ENCODE measurements at places on chromosomes 11 and 22.
A peak's percentile ranks its signal among the peaks of the same experiment; 100 is the strongest.

GRCh38 chr11:108852701-108853100 is 187.8 kb downstream of the DDX10 start:
- DNase-seq: no peak

- DNase-seq: no peak
Observed at GRCh38 chr22:23906641-23907040, 12.5 kb downstream of the MIF start.

GRCh38 chr11:33857933-33858371 is 33.9 kb downstream of the LMO2 start:
- peak; percentile 84 for DNase-seq

DNA sequence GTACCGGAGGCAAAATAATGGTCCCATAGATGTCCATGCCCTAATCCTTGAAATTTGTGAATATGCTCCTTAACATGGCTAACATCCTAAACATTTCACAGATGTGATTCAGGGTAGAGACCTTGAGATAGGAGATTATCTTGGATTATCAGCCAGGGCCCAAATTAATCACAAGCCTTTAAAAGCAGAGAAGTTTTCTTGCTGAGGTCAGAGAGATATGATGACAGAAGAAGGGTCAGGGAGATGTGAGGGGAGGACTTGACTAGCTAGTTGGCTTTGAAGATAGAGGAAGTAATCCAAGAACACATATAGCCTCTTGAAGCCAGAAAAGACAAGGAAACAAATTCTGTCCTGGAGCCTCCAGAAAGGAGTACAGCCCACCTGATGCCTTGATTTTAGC is 19.1 kb upstream of the FDX1 start:
- no peak for DNase-seq

DNA sequence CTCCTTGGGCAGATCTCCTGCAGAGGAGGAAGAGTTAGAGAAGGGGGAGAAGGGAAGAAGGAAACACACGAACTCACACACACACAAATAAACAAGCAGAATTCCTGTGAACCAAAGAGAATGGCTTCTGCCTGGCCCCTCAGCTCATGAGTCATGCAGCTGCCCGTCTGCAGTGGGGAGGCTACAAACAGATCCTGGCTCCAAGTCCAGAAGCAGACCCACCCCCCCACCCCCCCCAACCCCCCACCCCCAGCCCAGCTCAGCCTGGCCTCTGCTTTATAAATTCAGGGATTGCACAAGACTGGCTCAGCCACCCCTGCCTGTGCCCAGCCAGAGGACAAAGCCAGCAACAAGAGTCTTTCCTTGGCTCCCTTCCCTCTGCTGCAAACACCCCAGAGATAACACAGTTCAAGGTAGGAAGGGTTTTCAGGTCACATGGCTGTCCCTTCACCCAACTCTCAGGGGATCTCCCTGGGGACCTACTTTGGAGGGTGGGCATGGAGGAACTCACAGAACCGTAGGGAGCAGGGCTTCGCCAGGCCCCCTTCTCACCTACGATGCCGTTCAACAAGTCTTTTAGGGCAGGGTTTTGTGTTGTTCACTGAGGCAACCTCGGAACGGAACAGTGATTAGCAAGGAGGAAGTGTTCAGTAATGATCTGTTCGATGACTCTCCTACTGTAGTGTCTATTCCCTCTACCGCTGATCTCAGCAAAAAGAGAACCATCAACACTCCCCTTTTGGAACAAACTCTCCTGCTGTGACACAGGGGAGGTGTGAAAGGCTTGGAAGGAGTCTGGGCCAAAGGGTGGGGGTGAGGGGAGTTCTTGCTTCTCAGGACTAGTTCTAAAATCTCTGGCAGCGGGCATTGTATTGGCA is 35.5 kb downstream of the RPL27A start:
- DNase-seq: no peak

- DNase-seq: no peak
Observed at GRCh38 chr22:37661160-37661924, 2.8 kb downstream of the PDXP start.

DNA sequence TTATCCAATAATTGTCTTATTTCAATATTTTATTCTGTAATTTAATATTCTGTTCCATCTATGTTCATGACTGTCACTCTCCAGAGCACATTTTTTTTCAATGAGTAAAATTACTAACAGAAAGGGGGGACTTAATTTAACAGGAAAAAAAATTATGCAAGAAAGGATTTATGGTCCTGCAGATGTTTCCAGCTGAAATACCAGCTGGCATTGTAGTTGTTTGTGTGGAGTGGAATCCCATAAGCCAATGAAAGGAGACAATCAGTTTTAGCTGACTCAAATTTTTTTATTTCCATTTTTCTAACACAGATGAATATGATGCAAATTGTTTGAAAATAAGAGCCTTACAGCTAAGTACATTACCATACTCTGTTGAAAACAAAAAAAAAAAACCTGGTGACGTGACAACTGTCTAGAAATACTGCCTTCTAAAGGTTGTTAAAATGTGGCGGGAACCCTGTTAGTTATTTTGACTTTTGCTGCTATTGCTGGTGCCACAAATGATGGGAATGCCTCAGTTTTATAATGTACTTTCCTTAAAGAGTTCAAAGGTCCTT is 389.1 kb downstream of the ETS1 start:
- no peak for DNase-seq

DNA sequence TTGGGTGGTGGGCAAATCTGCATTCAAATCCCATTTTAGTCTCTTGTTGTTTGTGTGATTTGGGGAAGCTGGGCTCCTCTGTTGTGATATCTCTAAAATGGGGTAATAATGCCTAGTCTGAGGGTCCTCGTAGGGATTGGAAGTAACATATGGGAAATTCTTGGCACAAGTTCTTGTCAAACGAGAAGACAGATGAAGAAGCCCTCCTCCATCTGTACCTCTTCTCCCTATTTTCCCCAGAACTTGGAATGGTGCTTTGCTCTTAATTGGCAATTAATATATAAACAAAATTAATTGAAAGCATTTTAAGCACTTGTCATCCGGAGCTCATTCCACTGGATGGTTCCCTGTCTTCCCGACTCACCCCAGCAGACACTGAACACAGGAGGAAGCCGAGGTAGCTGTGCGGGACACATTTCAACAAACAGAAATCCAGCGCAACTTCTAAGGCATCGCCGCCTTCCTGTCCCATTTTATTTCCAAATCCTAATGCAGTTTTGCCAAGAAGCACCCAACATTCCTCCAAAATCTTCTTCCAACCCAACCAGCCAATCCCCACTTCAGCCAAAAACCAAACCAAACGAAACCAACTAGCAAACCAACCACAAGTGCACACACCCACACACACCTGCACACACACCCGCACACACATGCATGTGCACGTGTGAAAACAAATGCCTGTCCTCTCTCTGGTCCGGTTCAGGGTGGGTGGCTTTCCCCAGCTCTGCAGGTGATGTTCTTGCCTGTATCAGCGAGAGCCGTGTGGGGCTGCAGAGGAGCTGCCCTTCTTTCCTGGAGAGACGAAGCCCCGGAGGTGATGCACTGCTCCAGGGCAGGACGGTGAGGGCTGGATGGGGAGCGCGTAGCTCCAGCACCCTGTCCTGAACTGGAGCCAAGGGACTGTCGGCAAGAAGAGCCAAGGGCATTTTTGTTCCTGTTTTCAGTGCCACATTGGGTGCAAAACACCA is 100.8 kb upstream of the B3GAT1 start:
- DNase-seq: no peak

- DNase-seq: no peak
Observed at GRCh38 chr22:30027169-30027568, 53.1 kb upstream of the HORMAD2 start.

DNA sequence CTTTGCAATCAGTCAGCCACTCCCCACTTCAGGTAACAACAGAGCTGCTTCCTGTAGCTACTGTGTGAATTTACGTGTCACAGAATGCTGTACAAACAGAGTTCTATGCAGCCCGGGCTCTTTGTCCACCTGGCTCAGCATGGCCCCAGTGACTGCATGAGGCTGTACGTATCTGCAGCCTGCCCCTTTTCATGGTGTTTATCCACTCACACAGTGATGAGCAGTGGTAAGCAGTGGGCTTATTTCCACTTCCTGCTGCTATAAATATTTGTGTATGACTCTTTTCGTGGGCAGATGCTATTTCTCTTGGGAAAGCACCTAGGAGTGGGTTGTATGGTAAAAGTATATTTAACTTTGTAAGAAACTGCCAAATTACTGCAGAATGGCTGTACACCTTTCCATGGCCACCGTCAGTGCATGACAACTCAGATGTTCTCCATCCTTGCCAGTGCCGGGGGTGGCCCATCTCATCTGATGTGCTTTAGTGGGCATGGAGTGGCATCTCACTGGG is 43.3 kb downstream of the MYEOV start:
- DNase-seq: no peak

Data from memory B cell (primary cell).